ENCODE measurements at places on chromosomes 12 and 14.

GRCh38 chr14:29652571-29652970, 275.1 kb downstream of the PRKD1 start:
- DNase-seq: no peak

DNA sequence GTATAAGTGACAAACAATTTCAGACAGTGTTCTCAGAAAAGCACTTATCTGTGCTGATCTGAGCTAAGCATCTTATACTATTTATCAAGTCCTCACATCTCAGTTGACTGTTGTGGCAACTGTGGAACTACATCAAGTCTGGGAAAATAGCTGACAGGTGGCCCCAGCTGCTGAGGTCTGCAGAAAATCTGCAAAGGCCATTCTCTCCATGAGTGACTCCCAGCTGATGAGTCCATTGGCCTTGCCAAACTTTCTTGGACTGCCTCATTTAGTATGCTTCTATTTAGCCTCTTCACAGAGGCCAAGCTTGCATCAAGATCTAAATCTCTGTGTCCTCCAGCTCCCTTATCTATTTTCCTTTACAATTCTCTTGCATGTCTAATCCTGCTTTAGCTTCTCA, 174.5 kb upstream of the RBM19 start:
- no peak for DNase-seq

DNA sequence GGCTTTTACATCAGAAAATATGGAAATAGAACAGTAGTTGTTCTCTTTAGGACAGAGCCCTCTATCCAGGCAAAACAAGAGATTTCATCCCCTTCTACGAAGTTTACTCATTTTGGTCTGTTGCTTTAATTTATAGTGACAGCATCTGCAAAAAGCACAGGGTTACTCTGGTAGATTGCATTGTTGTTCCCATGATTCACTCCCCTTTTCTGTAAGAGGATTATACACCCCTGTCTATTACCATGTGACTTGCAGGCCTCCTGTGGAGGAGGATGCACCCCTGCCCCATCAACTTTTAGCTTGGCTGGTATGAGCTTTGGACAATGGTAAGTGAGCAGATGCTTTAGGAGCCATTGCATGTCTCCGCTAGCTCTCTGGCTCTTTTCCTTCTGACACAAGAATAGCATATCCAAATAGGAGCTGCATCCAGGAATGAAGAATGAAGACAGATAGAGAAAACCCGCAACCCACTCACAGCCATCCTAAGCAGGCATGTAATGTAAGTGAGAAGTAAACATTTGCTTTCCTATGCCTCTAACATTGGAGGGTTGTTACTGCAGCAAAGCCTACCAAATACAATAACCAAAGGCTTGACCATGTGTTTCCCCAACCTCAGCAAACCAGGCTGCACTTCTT, 304.2 kb downstream of the AKAP6 start:
- DNase-seq: no peak

DNA sequence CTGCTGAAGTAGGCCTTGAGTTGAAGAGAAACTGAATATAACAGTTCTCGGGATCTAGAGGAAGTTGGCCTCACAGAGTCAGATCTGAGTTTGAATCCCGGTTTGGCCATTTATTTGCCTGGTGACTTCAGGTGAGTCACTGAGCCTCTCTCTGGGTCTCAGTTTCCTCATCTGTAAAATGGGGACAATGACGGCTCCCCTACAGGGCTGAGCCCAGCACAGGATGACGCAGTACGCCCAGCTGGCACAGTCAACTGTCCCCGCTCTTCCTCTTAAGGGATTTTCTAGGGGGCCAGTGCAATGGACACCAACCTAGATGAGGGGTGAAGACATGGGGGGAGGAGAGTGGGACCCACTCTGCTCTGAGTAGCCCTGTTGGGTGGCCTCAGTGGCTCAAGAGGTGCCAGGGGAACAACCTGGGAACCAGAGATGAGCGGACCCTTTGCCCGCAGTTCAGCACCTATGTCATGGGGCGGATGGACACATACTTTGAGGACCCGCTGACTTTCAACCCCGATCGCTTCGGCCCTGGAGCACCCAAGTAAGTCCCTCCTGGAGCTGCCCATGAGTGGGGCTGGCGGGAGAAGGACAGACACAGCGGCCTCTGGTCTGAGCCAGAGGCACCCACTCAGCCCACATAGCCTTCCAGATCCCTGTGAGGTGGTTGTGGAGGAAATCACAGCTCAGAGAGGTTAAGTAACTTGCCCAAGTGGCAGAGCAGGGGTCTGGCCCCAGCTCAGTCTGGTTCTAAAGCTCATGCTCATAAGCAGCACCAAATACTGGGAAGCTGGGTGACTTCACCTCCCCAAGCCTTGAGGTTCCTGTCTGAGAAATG, 41.1 kb downstream of the CYP46A1 start:
- peak; percentile 46 for DNase-seq

GRCh38 chr12:105445649-105446048, 115.2 kb downstream of the C12orf75 start:
- DNase-seq: no peak

GRCh38 chr12:49973361-49973830, 649 bp downstream of the AQP6 start:
- no peak for DNase-seq

- DNase-seq: no peak
Observed at GRCh38 chr14:64992328-64992885, 5.7 kb downstream of the FNTB start.

Measured in CD8-positive, alpha-beta T cell (primary cell).